ENCODE measurements at places on chromosomes 7 and 10. TPM values are rescaled to one million over a fixed set of nuclear protein-coding genes. Genes with fewer than 3 reads are reported as not detected.

DNA sequence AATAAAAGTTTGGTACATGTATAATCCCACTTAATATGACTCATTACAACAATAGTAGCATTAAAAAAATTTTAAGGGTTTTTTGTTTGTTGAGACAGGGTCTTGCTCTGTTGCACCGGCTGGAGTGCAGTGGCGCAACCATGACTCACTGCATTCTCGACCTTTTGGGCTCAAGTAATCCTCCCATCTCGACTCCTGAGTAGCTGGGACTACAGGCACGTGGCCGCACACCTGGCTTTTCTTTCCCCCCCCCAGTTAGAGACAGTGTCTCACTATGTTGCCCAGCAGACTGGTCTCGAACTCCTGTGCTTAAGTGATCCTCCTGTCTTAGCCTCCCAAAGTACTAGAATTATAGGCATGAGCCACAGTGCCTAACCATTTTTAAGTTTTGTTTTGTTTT, 40.7 kb downstream of the KMT2C start:
- DNase-seq, result no peak

DNA sequence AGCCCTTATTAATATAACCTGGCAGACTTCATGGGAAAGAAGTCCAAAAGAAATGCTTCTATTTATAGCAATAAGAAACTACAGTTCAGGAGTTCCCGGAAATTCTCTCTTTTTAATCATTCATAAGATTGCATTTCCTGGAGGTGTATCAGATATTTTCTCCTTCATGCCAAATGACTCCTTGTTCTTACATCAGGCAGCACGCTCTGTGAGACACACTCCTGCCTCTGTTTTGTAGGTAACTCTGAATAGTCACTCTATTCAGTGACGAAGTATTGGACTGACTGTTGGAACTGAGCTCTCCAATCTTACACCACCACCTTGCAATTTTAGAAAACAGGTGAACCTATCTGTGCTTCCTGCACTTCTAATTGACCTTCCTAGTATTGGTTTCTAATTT, 78.7 kb upstream of the MSRB2 start:
- DNase-seq, result no peak

GRCh38 chr10:7408291-7409044, 2.4 kb downstream of the SFMBT2 start:
- DNase-seq, result no peak

DNA sequence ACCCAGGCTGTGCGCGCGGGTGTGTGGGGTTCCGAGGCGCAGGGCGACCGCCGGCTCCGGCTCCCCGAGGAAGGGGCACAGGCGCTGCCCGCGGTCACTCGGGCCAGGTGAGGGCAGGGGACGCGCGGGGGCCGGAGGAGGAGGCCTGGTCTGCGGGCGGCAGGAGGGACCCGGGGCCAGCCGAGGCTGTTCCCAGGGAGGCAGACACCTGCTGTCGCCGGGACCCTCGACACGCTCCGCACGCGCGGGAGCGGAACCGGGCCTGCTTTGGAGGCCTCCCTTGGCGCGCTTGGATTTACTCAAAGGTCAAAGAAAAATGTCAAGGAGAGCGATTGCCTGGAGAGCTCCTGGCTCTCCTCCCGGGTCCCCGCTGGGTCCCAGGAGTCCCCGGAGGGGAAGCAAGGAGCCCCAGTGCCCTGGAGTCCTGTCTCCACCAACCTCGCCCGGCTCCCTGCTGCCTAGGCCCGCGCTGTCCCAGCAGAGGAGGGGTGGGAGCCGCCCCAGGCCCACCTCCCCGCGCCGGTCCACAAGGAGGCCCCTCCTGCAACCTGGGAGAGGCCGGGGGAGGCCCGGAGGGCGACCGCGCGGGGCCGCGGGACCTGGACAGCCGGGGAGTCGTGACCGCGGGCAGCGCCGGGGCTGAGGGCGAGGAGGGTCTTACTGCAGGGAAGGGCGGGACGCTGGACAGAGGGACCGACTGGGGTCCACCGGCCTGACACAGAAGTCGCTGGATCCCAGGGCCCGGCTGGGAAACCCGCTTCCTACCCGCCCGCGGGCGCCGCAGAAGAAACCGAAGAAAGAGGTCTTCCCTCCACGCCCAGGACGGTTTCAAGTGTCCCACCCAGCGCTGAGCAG, 348.9 kb downstream of the DNAJB6 start:
- DNase-seq, result no peak

DNA sequence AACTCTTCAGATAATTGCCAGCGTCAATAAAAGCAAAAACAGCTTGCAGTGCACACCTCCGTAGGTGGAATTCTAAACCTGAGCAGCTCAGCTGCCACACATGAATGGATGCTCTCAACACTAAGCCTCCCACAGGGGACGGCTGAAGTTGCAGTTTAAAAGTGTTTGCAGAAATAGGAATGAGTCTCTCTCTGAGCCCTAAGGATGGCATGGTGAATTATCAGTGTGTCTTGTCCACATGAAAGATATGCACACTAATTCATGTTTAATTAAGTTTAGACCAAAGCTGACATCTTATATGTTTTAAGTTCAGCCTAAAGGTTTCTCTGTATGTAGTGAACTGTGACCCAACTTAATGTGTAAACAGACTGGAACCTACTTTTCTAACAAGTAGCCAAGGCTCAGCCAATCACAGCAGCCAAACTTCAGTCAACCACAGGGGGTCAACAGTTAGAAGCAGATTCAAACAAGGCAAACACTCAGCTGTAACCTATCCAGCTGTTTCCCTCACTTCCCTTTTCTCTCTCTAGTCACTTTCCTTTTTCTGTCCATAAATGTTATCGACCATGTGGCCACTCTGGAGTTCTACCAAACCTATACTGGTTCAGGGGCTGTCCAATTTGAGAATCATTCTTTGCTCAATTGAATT, 38.1 kb downstream of the CTTNBP2 start:
- no peak for DNase-seq

DNA sequence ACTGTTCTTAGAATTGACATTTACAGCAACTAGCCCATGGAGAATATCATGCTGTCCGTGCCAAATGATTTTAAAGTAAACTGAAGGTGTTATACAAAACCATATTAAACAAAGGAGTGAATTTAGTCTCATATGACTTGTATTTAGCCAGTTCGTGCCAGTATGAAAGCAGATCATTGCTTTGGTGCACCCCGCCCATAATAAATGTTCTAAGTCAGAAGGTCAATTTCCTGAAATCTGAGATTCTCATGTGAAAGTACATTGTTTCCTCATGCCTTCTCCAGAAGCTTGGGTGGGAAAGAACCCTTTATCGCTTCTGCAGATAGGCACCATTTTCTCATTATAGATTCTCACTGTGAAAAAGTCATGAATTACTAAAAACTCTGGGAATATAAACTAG, 106.4 kb downstream of the CAMK1D start:
- no peak for DNase-seq

- DNase-seq, result peak; percentile 1
Measured at GRCh38 chr10:86651631-86652331, 2.6 kb upstream of the OPN4 start.

GRCh38 chr10:87867453-87867852, 4.0 kb downstream of the PTEN start:
- DNase-seq, result no peak

- no peak for DNase-seq
Measured at GRCh38 chr10:98013776-98014175, 16.6 kb downstream of the CRTAC1 start.

DNA sequence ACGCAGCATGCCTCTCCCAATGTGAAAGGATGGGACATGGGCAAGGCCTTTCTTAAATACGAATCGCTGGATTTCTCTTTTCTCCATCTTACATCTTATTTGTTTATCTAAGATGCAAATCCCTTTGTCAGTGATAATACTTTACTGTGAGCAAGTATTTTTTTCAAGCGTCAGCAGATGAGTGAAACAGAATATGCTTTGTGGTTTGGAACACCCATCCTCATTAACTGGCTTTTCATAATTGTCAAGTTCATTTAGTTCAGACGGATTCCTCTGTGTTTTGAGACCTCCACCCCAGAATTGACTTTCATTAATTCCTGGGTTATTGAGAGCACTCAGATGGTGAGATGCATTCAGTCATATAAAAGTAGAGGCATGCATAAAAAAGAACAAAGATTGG, 149.8 kb downstream of the NSUN6 start:
- DNase-seq, result no peak

- no peak for DNase-seq
Measured at GRCh38 chr7:90298145-90299038, 22.7 kb downstream of the FAM237B start.

GRCh38 chr7:137755846-137756651, 90.7 kb downstream of the DGKI start:
- no peak for DNase-seq

DNA sequence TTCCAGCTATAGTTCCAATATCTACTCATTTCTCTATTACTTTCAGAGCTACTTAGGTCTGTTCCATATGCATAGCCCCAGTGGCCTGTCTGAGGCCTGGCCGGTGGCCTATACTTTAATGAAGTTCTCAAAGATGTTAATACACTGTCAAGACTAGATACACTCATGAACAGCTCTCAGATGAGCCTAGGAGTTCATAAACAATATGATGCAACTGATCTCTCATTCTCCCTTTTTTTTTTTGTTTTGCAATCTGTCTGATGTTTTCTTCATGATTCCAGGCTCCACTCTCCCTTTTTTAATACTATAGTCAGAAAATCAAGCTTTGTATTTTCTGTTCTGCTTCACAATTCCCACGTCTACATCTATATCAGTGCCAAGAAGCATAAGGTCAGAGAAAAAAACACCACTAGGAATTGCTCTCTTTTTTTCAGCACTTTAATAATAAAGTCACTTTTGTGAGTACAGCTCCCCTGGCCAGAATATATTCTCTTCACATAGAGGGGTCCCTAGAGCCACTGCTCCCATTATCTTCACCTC, 321.0 kb downstream of the C7orf25 start:
- DNase-seq, result no peak

DNA sequence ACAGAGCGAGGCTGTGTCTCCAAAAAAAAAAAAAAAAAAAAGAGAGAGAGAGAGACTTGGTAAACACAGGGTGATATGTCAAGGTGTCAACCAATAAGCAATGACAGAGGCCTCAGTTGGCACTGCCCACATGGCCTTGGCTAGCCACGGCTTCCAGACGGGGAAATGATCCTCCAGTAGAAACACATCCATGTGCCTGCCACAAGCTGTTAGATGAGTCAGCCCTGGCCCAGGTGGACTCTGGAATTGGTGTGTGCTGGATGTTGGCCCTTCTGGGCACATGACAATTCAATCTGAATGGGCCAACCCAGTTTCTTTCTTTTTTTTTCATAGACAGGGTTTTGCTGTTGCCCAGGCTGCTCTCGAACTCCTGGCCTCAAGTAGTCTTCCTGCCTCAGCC, 13.7 kb downstream of the RFC2 start:
- DNase-seq, result no peak

- no peak for DNase-seq
Measured at GRCh38 chr10:97911217-97911616, 61.6 kb downstream of the GOLGA7B start.

DNA sequence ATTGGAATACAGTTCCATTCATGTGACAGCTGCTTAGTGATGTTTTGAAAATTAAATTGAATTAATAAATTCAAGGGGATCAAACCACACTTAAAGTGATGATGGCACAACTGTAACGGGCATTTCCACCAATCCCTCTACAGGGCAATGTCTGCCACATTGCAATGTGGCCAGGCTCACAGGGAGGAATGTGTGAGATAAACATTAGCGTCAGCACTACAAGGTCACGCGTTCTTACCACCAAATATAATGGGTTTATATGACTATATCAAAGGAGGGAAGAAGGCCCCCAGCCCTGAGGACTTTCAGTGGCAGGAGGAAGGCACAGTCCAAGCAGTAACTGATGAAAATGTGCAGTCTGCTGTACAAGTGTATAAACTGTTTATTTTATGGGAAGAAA, 31.1 kb upstream of the CELF2 start:
- no peak for DNase-seq

GRCh38 chr10:131944976-131945695, 36.6 kb downstream of the BNIP3 start:
- DNase-seq, result no peak

GRCh38 chr10:132832186-132832969, 46.4 kb upstream of the NKX6-2 start:
- no peak for DNase-seq

DNA sequence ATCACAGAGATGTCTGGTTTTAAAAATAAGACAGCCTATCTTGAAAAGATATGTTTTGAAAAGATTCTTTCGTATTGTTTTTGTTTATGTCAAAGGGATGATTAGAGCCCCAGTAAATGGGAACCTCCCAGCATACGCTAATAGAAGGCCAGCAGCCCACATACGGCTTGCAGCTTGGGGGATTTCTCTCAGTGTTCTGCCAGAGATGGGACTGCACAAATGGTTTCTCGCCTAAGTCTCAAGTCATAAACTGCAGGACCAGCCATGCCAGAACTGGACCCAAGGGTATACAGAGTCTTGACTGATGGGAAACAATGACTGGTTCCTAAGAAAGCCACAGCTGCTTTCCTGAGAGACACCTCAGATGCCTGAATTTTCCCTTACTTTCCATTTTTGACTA, 306.9 kb upstream of the DGKB start:
- DNase-seq, result no peak

DNA sequence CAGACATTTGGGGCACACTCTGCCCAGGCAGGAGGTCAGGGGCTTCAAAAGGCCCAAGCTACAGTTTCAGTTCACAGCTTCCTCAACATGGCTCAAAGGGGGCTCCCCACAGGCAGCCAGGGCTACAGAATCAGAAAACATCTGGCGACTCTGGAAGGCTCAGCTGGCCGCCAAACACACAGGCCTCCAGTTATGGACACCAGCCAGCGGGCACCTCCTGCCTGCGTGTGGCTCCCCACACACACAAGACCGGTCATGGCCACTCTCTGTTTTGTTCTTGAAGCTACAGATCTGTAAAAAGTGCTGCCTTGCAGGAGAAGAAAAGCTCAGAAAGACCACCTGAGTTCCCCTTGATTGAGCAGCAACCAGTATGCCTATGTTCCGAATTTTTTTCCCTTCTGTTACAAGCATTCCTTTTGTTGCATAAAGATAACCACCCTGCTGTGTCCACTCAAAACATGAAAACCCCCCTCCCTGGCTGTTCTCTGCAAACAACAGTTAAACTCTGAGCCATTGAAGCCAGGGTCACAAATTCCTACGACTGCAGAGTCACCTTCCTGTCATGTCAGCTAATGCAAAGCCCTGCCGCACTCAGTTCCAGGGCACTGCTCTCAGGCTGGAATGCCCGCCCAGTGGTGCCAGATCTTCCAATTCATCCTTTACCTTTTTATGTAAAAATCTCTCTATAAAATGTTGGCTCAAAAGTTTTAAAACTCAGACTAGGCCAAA, 33.6 kb downstream of the VSTM4 start:
- DNase-seq, result no peak

The KIF11 gene
- total RNA-seq, result 0.95 TPM

The PPIF gene
- 88.2 TPM for total RNA-seq

The CDK14 gene
- 26.8 TPM for total RNA-seq

The NKX1-2 gene
- not detected for total RNA-seq

The SCIN gene
- 15.7 TPM for total RNA-seq

The FZD1 gene
- total RNA-seq, result 13.1 TPM

The TFR2 gene
- not detected for total RNA-seq

The EVX1 gene
- not detected for total RNA-seq

The HECW1 gene
- 0.12 TPM for total RNA-seq

The IKZF5 gene
- 15.4 TPM for total RNA-seq

The NPY4R2 gene
- total RNA-seq, result not detected

The AGR2 gene
- total RNA-seq, result not detected

Data from omental fat pad (tissue), 4 donors.